ENCODE measurements at places on chromosomes 11 and 22.

DNA sequence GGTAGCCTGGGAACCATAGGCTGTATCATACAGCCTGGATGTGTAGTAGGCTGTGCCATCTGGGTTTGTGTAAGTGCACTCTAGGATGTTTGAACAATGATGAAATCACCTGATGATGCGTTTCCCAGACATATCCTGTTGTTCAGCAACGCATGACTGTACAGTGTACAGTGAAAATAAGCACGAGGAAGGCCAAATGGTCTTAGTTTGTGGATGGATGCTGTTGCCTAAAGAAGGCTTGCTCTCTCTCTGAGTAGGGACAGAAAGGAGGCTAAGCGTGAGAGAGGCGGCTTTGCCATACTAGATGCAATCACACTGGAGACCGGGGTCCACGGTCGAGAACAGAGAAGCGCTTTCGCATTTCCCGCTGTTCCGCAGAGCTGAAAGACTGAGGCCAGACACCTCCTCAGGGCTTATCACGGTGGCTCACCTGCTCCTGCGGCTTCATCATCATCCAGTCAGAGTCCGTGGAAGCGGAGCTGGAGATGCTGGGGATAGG is 27.6 kb upstream of the APLP2 start:
- DNase-seq: no peak

DNA sequence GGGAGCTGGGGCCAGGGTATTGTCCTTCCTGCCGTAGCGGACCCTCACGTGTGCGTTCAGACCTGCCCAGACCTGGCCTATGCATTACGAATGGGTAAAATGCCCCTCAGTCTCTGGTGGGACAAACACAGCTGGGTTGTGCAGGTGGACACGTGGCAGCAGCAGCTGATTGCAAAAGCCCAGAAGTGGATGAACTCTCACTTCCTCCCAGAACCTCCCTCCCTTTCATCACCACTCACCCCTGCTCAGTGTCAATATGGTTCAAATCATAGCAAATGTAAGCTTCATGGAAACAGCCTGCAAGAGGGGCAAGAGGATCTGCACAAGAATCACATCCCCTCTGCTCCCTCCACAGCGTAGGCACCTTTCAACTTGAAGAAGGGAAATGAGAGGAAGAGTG is 352.1 kb downstream of the OPCML start:
- DNase-seq: no peak

- DNase-seq: no peak
These were observed 219.3 kb downstream of the BUD13 start for GRCh38 chr11:116553482-116553881.

DNA sequence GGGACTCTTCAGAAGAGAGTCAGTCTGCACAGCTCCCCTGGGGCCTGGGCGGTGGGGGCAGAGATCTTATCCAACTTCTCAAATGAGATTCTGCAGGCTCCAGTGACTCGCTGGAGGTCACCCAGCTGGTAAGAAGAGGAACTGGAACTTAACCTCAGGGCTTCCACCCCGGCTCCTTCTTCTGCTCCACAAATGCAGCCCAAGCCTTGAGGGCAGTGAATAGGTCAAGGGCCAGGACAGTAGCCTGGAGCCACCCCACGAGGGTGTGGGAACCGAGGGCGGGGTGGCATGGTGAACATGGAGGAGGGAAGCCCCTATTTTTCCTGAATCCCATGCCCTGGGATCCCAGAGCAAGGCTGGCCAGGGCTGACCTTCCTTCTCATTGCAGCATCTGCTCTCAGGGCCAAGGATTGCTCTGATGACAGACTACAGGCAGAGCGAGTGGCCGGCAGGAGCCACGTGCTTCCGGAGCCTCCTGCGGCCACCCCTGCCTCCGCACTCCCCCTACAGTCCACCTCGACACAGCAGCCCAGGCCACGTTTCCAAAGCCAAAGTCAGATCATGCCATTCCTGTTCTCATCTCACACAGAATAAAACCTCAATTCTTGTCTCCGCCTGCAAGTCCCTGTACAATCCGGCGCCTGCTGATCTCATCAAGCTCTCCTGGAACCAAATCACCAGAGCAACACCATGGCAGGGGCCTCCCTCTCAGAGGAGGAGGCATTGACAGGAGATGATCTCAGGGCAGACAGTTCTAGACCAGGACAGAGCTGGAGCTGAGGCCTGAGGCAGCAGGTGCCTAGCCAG is 21.1 kb upstream of the UPK3A start:
- DNase-seq: no peak

GRCh38 chr22:39173787-39174497 is 21.5 kb upstream of the CBX7 start:
- peak; percentile 46 for DNase-seq

DNA sequence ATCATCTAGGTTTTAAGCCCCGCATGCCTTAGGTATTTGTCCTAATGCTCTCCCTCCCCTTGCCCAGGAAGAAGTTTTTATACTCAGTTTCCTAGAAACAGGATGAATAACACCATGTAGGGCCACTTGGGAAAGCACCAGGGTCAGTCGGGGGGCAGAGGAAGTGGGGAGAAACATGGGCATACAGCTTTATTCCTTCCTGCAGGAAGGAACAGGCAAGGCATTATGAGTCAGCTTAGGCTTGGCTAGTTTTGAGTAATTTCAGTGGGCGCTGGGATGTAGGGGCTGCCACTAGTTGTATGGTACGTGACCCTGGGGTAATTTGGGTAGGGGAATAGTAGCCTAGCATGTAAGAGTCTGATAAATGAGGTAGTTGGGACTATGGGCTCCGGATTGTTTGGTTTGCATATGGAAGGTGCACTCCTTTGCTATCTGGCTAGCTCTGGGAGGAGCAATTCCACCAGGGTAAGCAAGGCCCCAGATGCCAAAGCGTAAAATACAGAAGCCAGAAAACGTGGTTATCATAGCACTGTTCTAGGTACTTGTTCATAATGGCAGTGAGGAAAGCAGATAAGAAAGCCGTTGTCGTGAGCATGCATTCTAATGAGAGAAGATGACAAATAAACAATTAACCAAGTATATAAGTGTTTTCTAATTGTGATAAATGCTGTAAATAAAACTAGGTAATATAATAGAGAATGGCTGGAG is 24.8 kb downstream of the ACER3 start:
- DNase-seq: no peak

DNA sequence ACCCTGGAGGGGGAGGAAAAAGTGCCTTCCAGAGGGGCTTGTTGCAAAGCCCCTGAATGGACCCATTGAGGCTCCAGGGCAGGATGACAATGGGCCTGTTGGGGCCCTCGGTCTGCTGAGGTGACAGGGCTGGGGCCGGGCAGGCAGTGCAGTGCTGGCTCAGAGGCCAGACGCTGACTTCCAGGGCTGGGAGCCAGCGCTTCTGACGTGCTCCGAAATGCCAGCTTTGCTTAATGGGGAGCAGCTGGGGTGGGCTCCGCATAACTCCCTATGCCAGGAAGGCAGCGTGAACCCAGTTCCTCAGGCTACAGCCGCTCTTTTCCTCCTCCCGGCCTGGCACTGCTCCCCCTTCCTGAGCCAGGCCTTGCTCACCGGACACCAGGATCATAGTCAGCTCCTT is 17.7 kb downstream of the NAV2 start:
- DNase-seq: no peak

GRCh38 chr11:57460022-57460757 is at the start of gene RTN4RL2:
RTN4RL2 (plus strand) TSS chr11:57460528; CDS start chr11:57460866, 338 bp downstream.
- DNase-seq: peak; percentile 66

Measured in activated CD4-positive, alpha-beta T cell treated with anti-CD3 and anti-CD28 coated beads, Interleukin-2, Interleukin-4, amounts not matched to agents 100 ng/mL and 50 ng/mL, durations not matched to agents 16 hours and 8 hours (primary cell).